ENCODE measurements at places on chromosomes 12 and 14. TPM values are rescaled to one million over a fixed set of nuclear protein-coding genes. Genes with fewer than 3 reads are reported as not detected.
A peak's percentile ranks its signal among the peaks of the same experiment; 100 is the strongest.

DNA sequence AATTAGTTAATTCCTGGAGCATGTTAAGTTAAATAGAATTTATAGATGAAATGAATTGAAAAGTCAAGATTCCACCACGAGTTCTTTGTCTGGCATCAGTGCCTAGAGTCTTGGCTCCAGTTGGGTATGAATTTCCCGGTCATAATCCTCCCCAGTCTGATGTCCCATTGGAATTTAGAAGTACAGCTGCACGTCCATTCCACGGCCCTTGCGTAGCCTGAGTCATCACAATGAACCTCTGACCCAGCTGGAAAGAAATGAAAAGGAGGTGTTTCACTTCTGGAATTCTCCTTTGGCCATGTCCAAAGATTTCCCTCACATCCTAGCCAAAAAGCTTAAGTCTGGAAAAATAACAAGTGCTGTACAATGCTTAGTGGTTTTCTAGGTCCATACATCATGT lies 122.7 kb downstream of the KICS2 start:
- DNase-seq = peak; percentile 92

GRCh38 chr14:94903883-94904282 lies 134.0 kb upstream of the GSC start:
- DNase-seq = no peak

GRCh38 chr12:77387671-77388070 lies 322.3 kb upstream of the E2F7 start:
- DNase-seq = no peak

EIF2S3B gene
- 1.2 TPM for polyA plus RNA-seq

GRCh38 chr12:18320036-18320617 lies 58.8 kb downstream of the PIK3C2G start:
- DNase-seq = no peak

POTEM gene
- not detected for polyA plus RNA-seq

VRTN gene
- polyA plus RNA-seq = not detected

DNA sequence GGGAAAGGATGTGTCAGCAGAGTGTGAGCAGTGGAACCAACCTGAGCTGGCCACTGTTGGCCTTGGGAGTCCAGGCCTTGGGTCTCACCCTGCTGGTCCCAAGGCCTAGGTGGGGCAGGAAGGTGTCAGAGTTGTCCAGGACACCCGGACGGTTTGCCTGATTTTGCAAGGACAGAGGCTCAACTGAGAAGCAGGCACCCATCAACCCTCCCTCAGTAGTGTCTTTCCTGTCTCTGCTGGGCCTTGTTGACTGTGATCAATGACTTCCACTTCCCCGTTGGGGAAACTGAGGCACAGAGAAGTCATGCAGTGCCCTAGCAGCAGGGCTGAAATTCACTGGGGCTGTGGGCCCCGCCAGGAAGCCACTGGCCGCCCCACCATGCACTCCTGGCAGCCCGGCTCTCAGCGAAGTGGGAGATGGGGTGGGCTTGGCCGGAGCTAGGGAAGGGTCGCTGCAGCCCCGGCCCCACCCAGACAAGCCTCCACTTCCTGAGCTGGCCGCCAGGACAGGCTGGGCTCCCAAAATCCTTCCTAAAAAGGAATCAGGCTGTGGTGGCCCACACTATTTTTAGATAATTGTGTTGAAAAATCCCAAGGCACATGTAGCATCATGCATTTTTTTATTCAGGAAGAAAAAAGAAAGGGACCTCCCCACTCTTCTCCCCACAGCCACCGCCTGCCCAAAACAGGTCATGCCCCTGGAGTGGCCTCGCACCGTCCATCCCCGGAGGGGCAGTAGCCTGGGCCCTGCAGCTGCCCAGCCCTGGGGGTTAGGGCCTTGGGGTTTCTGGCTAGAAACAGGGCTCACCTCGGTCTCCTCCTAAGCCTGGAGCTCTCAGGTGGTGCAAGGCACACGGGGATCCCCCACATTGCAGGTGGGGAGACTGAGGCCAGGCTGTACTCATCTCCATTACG lies 127.4 kb downstream of the CALM1 start:
- no peak for DNase-seq

SYNJ2BP gene
- 24.1 TPM for polyA plus RNA-seq

DNA sequence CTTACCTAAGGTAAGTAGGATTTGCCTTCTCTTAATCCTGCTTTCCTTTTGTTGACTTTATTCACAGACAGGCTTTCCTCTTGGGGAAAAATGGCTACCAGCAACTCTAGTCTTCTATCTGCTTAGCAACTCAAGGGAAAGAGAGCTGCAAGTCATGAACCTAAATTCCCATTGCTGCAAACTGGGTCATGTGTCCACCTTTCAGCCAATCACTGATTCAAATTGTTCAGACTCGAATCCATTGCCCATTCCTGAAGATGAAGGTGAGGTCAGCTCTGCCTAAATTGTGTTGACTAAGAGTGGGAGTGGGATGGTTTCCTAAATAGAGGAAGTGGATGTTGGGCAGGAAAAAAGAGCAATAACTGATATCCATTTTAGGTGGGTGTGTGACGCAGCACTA lies 7.7 kb downstream of the FBXW8 start:
- no peak for DNase-seq
